ENCODE measurements at places on chromosomes 2 and 18.

DNA sequence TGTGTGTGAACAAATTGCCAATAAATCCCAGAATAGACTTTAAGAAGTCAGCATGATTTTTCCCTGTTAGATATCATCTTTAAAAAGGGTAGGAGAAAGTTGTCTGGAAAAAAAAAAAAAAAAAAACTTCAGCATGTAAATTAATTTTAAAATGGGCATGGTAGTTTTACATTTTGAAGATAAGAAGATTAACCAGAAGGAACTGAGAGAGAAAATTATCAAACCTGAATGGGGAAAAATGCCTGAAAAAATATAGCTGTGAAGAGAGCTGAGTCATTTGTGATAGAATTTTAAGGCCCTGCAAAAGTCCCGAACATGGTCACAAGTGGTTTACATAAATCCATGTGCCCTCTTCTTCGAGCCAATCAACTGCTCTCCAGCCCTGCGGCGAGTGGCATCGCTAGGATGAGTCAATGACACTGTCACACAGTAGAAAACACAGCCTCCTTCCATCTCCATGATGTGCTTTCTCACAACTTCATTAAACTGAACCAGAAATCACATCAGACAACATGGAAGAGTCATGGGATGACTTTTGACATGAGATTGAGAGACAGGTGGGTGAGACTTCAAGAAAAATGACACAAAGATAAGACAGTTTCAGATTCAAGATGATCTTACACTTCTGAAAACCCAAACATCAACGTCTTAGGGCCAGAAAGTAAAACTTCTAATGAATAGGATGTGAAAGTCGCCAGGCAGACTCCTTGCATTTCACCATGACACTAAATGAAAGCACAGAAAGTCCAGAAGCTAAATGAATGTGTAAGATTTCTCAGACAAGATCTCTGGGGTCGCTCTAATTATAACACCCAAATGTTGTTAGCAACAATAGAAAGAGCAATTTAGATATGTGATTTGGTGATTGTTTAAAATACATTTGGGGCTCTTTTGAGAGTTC, 273.0 kb upstream of the ID2 start:
- DNase-seq: no peak

DNA sequence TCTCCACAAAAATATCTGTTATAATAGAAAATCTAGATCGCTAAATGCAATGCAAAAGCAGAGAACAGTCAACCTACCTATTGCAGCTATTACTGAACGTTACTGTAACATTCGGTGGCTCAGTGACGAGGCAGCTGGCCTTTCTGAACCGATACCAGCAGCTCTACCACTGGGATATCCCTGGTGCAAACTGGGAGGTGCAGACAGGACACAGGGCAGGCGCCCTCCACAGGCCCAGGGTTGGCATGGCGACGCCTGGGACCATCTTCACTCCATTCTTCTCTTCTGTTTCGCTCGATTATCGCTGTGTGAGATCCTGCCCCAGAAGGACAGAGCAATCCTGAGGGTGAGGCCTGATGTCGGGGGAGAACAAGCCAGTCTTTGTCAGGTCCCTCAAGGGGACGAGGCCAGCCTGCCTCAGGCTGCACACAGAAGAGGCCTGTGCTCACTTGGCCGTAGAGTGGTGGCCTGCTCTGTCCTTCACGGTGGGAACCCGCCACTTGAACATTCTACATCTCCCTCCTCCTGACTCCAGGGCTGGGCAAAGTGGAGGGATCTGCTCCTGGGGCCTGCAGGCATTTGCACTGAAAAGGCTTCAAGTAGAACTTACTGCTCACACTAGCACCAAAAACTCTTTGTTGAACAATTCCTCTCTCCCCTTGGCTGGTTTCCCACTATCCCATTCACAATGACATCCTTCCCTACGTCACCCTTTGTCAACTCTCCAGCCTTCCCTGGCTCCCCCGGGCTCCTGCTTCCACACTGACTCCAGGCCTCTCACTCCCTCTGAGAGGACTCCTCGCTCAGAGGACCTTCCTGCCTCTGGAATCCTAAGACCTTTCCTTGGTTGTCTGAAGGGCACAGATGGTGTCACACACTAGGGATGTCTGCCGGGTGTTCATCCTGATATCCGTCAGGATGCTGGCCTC, 49.7 kb downstream of the CYRIA start:
- no peak for DNase-seq

DNA sequence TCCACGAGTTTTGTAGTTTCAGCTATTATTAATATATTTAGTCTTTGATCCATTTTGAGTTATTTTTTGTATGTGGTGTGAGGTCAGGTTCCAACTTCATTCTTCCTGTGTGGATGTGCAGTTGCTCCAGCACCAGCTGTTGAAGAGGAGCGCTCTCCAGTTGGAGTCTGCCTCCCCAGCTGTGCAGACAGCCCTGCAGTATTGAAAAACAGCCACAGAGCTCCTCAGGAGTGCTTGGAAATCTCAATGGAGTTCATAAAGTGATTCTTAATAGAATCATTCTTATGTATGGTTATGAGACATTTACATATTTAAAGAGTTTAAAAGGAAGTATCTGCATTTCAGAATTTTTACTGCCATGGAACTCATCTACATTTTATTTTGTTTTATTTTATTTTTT, 17.3 kb downstream of the DGKD start:
- DNase-seq: no peak

DNA sequence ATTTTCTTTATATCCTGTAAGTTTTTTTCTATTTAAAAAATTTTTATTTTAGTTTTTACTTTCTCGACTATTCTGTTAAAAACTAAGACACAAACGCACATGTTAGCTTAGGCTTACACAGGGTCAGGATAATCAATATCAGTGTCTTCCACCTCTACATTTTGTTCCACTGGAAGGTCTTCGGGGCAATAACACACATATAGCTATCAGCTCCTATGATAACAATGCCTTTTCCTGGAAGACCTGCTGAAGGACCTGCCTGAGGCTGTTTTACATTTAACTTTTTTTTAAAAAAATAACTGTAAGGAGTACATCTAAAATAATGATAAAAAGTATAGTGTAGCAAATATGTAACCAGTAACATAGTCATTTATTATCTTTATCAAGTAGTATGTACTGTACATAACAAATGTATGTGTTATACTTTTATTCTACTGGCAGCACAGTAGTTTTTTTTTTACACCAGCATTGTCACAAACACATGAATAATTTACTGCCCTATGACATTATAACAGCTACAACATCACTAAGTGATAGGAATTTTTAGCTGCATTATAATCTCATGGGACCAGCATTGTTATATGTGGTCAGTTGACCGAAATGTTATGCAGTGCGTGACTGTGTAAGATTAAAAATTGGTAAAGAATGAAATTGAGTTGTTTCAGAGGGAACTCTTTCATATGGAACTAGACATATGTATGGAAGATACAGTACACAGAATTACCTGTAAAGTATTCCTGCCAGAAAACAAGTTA, 37.9 kb downstream of the CCDC138 start:
- DNase-seq: peak; percentile 35

DNA sequence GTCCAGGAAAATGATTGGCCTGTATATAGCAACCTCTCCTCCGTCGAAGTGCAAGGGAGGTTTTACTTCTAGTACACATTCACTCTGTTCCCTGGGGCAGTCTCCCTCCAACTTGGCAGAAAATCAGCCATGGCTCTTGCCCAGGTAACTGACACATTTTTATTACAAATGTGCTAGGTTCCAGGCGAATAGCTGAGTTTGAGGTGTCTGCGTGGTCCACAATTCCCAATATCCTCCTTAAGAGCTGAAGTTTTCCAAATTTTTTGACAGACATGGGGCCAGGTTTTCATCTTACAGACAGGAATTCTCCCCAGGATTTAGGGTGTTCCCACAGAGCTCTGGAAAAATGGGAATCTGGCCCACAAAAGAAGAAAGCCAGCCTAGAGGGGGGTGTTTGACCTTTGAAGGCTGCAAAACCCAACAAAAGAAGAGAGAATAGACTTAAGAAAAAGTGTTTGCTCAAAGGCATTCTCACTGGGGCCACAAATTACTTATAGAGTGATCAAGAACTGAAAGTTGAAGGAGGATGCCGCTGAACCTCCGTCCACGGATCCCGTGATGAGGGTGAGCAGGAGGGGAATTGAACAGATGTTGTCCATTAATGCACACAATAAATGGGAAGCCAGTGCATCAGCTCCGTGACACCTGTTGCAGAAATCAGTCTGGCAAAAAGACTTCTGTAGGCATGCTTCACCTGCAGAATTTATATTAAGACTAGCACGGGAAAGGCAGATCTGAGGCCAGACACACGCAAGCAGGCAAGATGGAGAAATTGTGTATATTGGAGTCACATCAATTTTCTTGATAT, 242.3 kb upstream of the COPS8 start:
- no peak for DNase-seq

DNA sequence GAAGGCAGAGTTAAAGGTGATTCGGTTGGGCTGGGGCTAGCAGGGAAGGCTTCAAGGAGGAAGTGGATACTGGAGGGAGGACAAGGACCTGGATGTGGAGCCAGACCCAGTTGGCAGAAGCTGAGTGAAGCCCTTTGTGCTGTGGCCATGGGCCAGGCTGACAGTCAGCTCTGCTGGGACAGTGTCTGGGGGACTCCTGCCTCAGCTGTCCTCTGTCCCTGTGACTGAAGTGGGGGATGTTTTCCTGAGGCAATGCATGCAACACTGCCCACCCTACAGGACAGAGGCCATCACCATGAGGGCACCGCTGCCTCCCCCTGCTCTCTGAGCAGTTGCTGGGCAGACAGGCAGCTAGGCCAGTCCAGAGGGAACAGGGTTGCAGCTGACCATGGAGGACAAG, 40.0 kb downstream of the ST8SIA5 start:
- no peak for DNase-seq

DNA sequence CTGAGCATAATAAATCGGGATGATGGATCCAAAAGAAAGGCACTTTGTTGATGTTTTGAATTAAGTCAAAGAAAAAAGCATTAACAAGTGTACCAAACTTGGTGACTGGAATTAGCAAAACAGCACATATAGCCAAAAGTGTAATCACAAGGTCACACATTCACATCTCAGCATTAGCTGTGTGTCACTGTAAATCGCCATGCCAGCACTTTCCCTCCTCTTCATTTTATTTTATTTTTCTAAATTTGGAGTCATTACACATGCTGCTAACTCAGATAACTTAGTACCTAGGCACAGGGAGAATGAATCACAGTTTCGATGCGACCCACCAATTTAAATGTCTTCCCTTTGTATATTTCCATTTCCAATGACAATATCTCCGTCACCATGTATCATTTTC, 111.4 kb downstream of the CACNB4 start:
- DNase-seq: no peak

DNA sequence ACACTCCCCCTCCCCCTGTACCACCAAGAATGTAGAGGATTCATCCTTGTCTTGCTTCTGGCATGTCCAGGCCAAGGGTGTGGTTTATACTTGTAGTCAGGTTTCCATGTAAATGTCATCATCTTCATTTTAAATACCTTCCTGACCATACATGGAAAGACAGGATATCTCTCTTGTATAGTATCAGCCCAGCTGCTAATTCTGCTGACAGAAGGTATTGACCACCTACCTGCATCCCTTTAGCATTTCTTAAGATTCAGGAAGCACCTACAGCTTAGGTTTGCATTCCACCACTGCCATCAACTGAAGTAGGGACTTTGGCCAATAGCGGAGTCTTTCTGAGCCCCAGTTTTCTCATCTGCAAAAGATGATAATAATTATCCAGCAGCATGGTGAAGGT, 22.9 kb upstream of the FSHR start:
- DNase-seq: no peak

- no peak for DNase-seq
Observed at GRCh38 chr2:236355911-236356310, 91.7 kb upstream of the ASB18 start.

- no peak for DNase-seq
Observed at GRCh38 chr2:128162266-128162665, 71.3 kb downstream of the UGGT1 start.

GRCh38 chr2:235026649-235027557, 75.1 kb downstream of the SH3BP4 start:
- DNase-seq: no peak

GRCh38 chr2:68734688-68735525, at the start of gene ARHGAP25:
ARHGAP25 (plus strand) TSS chr2:68734811; CDS start chr2:68735200, 389 bp downstream.
- DNase-seq: peak; percentile 89

GRCh38 chr2:218060950-218061660, 7.9 kb upstream of the RUFY4 start:
- DNase-seq: no peak

- DNase-seq: no peak
Observed at GRCh38 chr2:21277068-21278056, 153.6 kb downstream of the TDRD15 start.

DNA sequence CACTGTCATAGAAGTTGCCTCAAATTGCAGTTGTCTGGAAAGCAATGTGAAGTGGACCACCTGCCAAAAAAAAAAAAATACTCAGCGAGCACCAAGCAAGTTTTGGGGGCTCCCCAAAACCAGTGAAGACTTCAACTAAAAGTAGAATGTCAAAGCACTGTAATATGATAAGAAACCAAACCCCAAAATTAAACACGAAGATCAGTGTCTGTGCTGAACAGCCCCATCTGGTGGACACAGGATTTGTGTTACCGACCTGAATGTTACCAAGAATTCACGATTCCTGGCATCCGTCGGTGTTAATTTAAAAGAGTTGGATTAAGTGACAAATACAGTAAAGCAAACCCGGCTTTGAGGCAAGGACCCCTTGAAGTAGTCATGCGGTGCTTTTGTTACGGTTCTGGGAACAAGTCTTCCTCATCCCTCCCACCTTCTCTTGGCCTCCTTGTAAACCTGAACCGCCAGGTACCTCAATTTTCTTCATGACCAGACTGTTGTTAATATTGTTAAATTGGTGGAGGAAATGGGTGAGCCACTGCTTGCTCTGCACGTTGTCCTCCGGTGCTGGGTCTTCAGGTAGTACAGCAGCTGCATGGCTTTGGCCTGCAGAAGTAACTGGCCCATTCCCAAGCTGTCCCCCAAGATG, 31.3 kb upstream of the SSB start:
- DNase-seq: peak; percentile 90

GRCh38 chr2:174654419-174654941, 56.9 kb upstream of the WIPF1 start:
- no peak for DNase-seq

DNA sequence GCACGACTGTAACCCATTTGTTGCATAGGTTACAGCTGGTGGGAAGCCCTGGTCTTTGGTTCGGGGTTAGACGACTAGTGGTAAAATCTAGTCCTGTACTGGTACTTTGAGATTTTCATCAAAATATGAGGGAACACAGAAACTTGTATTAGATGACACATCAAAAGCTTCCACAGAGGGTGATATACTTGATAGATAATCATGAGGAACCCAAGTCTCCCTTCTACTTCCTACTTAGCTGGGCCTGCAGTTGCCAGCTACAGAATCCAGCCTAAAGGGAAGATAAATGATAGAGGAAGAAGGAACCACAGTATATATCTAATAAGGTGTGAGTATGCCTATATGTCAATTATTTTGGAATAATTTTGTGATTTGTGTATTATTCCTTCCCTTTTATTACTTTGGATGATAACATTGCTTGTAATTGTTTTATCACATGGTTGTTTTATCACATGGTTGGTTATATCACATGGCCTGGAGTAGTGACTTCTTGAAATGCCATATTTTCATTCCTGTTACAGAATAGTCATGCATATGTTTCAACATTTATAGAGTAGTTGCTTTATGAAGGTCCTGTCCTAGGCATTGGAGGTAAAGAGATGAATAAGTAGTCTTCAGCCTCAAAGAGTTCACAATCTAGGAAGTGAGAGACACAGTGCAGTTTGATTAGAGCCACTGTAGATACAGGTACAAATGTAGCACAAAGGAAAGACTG, 2.9 kb downstream of the AGPS start:
- peak; percentile 72 for DNase-seq

GRCh38 chr18:73947180-73947921, 200.3 kb downstream of the FBXO15 start:
- DNase-seq: no peak
